ENCODE measurements at places on chromosomes 3 and 15.

GRCh38 chr3:142973217-142974009 is 9.9 kb upstream of the PAQR9 start:
- DNase-seq, result no peak

DNA sequence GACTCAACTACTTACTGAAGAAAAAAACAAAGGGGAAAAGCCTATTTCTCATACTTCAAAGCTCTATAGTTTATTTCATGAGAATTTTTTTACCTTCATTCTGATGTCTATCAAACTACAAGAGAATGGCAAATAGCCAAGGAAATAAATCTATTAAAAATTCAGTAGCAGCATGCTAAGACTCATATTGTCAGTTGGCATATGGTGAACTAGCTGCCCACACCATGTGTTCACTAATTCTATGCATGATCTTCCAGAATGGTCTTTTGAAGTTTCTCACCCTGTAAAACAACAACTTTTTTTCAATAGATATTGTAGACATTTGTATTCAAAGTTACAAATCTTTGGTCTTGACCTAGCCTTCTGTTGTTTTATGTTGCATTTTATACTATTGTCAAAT is 386.2 kb downstream of the RSL24D1 start:
- no peak for DNase-seq

DNA sequence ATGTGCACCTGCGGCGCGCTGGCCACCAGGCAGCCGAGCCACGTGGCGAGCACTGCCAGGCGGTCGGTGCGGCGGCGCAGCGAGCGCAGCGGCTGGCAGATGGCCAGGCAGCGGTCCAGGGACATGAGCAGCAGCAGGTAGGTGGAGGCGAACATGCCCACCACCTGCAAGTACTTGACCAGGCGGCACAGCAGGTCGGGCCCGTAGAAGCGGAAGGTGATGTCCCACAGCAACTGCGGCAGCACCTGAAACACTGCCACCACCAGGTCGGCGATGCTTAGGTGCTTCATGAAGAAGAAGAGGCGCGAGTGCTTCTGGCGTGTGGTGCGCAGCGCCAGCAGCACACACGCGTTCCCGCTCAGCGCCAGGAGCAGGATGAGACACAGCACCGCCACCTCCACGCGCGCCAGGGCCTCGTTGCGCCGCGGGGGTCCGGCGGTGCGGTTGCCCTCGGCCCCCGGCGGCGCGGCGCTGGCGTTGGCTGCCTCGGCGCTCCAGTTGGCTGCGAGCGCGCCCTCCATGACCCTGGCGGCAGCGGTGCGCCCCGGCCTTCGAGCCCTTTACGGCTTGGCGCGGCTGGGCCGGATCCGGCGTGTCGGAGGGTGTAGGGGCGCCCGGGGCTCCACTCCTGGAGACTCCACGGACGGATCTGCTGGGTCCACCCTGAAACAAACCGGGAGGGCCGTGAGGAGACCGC is 1.6 kb downstream of the OXTR start:
- no peak for DNase-seq

GRCh38 chr15:78420220-78420619 is 17.8 kb upstream of the IREB2 start:
- DNase-seq, result no peak

DNA sequence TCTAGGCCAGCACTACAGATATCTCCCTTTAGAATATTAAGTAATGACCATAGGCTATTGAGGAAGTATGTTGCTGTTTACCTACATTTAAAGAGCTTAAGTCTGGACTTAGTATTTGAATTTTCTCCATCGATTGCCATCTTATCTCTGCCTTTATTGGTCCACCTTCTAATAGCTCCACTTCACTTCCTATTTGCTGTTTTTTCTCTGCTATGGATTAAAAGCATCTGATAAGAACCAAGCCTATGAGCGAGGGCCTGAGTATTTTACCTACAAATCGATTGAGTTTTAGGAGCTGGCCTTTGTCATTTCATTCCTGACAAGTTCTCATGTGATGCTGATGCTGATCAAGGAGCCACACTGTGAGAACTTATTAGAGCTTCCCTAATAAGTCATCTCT is 52.6 kb upstream of the AKAP13 start:
- no peak for DNase-seq

- no peak for DNase-seq
Observed at GRCh38 chr3:190436331-190436730, 13.4 kb downstream of the TMEM207 start.
